ENCODE measurements at places on chromosomes 2 and 18.

GRCh38 chr2:230696670-230697069 is 16.0 kb upstream of the CAB39 start:
- peak; percentile 32 for DNase-seq

DNA sequence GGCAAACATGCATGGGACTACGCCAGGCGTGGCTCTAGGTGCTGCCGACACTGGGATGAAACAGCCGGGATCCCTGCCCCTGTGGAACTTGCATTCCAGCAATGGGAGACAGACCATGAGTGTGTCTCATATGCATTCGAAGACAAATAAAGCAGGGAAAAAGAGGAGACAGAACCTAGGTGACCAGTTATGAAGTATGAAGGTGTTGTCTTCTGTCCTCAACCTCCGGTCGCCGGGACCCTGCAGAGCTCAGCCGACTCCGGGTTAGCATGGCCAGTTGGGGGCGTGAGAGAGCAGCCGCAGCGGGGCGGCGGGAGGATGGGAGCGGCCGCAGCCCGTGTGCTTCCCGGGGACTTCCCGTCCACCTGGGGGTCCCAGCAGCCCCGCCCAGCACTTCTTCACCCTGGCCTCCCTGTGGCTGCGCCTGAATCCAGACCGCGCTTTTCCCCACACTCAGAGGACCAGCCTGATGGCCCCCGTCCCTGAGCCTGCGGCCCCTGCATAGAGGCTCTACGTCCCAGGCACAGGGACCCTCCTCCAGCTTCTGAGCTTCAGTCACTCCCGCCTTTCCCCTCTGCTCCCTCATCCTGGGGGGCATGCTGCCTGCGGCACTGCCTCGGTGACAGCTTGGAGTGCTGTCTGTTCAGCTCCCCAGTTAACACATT is 11.4 kb downstream of the ID2 start:
- peak; percentile 42 for DNase-seq

DNA sequence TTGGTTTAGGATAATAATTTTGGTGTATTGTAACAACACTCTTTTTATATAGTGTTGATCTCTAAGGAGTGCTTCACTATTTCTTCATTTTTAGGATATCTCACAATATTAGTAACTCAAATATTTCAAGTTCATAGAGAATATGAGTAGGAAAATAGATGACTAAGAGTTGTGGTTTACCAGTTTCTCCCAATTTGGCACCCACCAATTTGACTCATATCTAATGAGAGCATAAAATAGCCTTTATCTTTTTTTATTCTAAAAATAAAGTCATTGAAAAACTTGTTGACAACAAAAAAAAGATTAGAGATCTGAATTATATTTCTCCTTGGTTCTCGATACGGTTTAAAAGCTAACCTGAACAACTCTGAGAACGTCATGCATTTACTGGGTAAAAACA is 204.0 kb downstream of the PARD3B start:
- no peak for DNase-seq

DNA sequence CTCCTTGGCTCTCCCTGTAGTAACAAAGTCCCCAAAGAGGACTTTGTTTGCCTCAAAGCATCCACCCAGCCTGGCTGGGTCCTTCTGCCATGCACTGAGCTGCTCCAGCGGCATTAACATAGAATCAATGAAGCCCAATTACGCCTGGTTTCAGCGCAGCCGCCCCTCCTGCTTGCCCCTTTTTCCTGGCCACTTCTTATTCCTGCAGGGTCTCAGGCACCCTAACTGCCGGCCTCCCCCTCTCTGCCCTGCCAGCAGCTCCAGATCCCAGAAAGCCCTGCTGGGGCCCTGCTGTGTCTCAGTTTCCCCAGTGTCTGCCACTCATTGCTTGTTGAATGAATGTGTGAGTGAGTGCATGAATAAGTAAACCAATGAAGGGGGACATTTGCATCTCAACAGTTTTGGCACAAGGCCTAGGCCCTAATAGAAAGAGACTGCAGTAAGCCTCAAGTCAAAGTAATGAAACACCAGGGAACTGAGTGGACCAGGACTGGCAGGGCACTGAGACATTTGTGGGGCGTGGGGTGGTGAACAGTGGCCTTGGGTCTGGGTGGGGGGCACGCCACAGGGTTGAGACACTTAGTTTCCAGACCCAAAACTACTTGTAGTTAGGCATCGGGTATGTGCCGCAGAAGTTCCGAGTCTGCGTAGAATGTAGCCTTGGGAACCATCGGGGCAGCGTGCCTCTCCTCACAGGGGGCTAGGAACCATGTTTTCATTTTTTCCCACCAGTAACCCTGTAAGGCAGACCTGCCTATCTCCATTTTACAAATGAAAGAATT is 60.6 kb downstream of the SMAD7 start:
- no peak for DNase-seq
